Pancreas (tissue), 10 donors: ENCODE measurements at places on chromosomes 7 and 10. TPM values are rescaled to one million over a fixed set of nuclear protein-coding genes. Genes with fewer than 3 reads are reported as not detected.

DNA sequence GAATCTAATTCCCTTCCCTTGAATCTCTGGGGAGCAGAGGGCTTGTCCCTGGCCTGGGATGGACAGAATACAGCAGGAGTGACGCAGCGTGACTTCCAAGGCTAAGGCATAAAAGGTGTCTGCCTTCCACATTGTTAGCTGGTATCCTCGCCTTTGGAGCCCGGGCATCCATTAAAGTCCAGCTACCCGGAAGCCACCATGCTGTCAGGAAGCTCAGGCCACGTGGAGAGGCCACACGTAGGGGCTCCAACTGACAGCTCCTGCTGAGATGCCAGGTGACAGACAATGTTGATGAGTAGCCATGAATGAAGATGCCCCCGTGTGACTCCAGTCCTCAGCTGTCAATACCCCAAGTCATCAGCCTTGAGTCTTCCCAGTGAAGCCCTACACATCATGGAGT, 99.9 kb downstream of the OAT start:
- no peaks in the 10 kb centered on the region for H3K36me3 ChIP-seq
- H3K4me1 ChIP-seq: no peaks in the 10 kb centered on the region
- H3K27ac ChIP-seq: no peak overlapping the region
- H3K27me3 ChIP-seq: no peaks in the 10 kb centered on the region
- no peak for DNase-seq
- no peak overlapping the region for H3K4me3 ChIP-seq

- no peak overlapping the region for H3K4me3 ChIP-seq
- no peaks in the 10 kb centered on the region for H3K4me1 ChIP-seq
- no peaks in the 10 kb centered on the region for H3K27me3 ChIP-seq
- H3K36me3 ChIP-seq: no peaks in the 10 kb centered on the region
Observed at GRCh38 chr10:30007406-30007805, 52.0 kb downstream of the JCAD start.

Gene WNT8B
- polyA plus RNA-seq: 0.08 TPM

DNA sequence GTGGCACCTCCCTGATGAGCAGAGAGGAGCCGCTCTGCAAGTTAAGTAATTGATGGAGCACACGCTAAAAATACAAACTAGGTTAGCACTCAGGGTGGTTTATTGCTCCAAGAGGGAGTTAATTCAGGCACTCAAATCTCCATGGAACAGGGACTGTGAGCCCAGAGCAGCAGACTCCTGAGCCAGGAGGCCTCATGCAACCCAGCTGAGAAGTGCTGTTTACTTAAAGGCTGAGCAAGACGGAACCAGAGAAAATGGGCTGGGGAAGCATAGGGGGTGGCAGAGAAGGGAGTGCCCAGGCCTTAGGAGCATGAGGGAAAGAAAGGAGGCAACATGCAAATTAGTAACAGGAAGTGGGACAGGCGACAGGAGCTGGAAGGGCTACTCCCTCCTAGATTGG, 174.1 kb downstream of the KCNMA1 start:
- H3K36me3 ChIP-seq: no peaks in the 10 kb centered on the region
- DNase-seq: no peak
- H3K4me3 ChIP-seq: no peak overlapping the region

- no peaks in the 10 kb centered on the region for H3K36me3 ChIP-seq
- no peak overlapping the region for H3K27ac ChIP-seq
- no peaks in the 10 kb centered on the region for H3K4me1 ChIP-seq
- H3K4me3 ChIP-seq: no peak overlapping the region
- no peaks in the 10 kb centered on the region for H3K27me3 ChIP-seq
Observed at GRCh38 chr7:105756367-105756766, 120.0 kb downstream of the ATXN7L1 start.

DNA sequence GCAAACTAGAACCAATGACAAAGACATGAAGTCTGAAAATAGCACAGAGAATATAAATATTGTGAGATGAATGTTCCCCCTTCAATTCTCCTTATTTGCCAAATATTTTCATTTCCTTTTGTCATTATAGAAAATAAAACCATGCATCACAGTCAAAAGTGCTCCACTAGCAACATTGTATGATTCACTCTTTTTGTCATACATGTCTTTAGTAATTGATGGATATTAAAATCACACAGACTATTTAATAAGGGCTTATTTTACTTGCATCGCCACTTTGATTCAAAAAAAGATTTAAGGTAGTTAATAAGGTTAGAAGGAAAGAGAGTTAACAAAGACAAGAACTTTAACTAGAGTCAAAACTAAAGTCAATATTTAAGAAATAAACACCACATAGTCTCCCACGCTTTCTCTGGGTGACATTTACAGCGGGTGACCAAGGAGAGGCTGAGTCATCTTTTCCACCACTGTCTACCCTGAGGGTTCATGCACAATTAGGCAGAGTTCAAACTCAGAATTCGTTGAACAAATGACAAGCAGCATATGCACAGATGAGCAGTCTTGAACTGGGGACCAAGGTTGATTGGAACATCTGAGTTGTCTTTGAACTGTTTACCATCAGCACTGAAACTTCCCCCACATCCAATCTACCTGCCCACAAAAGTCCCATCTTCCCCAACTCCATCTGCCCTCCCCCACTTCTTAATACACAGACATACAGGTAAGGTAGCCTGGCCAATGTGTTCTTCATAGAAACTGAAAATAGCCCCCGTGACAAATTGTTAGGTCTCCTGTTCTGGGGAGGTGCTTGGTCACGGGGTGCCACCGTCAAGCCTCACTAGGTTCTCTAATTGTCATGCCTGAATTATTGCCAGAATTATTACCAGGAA, 42.5 kb downstream of the C7orf25 start:
- H3K4me3 ChIP-seq: no peak overlapping the region
- no peaks in the 10 kb centered on the region for H3K27me3 ChIP-seq
- DNase-seq: no peak

Gene MCM10
- polyA plus RNA-seq: 0.15 TPM

GRCh38 chr10:15632456-15633091, 87.1 kb downstream of the ITGA8 start:
- H3K36me3 ChIP-seq: no peaks in the 10 kb centered on the region
- DNase-seq: no peak
- no peaks in the 10 kb centered on the region for H3K27me3 ChIP-seq
- no peak overlapping the region for H3K27ac ChIP-seq
- H3K4me1 ChIP-seq: no peaks in the 10 kb centered on the region

Gene KLHDC10
- polyA plus RNA-seq: 11.3 TPM

DNA sequence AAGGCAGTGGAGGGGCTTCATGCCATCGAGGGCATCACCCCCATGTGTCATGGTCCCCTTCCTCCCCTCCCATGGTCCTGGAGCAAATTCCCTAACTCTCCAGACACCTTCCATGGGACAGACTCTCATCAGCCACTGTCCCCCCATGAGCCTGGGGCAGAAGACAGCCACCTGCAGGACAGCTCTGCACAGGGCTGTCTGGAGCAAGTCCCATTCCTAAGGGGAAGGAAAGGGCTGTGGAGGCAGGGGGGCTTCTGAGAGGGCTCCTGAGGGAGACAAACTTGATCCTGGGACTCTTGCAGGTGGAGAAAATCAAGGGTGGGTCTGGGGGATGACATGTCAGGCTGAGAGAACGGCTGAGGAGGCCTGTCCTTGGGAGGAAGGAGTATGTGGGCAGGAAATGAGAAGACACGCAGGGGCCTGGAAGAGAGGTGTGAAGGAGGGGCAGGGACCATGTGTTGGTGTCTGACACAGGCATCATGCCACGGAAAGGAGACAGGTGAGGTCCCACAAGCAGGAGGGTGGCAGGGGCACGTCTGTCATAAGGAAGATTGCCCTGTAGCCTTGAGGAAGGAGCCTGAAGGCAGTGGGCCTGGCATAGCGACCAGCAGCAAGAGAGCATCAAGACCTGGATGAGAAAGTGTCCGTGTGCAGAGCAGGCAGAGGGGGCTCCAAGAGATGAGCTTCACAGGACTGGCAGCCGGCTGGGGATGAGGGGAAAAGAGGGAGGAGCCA, 14.4 kb upstream of the GDF10 start:
- no peaks in the 10 kb centered on the region for H3K36me3 ChIP-seq
- H3K27me3 ChIP-seq: no peaks in the 10 kb centered on the region
- DNase-seq: no peak
- H3K4me3 ChIP-seq: no peak overlapping the region
- no peaks in the 10 kb centered on the region for H3K4me1 ChIP-seq

DNA sequence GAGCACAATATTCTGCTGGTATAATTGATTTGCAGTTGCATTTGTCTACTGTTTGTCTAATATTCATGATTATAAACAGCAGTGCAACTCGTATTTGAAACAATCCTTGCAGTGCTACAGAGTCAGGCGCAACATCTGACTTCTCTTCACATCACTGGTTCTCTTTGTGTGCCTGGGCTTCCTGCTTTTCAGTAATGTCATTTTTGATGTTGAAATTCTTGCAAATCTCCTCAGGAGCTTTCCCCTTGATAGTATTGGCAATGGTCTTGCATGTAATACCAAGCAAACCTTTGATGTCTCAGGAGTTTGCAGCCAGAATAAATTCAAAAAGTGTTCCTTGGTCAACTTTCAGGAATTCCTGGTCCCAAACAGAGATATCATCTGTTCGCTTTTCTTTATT, 20.2 kb downstream of the HPS6 start:
- H3K27me3 ChIP-seq: no peaks in the 10 kb centered on the region
- DNase-seq: no peak
- no peak overlapping the region for H3K4me3 ChIP-seq
- H3K36me3 ChIP-seq: no peaks in the 10 kb centered on the region

DNA sequence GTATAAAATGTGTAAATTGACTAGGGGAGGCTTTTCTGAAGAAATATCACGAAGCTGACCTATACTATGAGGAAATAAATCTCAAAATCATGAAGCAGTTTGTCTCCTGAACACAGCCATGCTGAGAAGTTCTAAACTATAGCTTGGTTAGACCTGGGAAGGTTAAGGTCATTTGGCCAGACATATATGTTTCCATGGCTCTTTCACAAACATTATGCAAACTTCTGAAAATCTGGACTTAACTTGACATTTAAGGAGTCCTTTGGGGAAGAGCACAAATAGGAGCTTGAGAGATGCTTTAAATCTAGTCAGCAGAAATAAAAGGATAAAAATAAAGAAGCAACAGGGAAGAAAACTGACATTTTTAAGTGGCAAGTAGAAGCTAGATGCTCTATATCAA, 115.9 kb upstream of the MEOX2 start:
- no peak overlapping the region for H3K27ac ChIP-seq
- no peak overlapping the region for H3K4me3 ChIP-seq
- no peaks in the 10 kb centered on the region for H3K27me3 ChIP-seq
- H3K4me1 ChIP-seq: no peaks in the 10 kb centered on the region
- H3K36me3 ChIP-seq: no peaks in the 10 kb centered on the region

DNA sequence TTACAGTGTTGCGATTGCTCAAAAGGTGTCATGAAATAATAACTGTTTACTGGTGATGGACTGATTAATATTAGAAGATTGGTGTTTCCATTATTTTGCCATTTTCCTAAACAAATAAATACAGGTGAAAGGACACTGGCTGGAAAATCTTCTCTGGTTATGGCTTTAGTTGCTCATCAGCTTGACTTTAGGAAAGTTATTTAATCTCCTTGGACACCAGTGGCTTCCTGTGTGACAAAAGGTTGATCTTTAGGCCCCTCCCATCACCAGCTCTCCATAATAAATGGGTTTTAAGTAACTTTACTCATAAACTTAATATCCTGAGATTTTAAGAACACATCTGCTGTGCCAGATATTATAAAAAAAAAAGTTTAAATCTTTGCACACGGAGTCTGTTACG, 737 bp downstream of the CABCOCO1 start:
- no peak overlapping the region for H3K4me3 ChIP-seq
- no peaks in the 10 kb centered on the region for H3K27me3 ChIP-seq
- DNase-seq: no peak

Gene KLLN
- polyA plus RNA-seq: 0.23 TPM

Gene GDF2
- not detected for polyA plus RNA-seq

Gene CYP26A1
- 0.11 TPM for polyA plus RNA-seq

Gene CFAP69
- 4.4 TPM for polyA plus RNA-seq
